Type B pancreatic cell (in vitro differentiated cells): ENCODE measurements at places on chromosomes 1 and 21.

DNA sequence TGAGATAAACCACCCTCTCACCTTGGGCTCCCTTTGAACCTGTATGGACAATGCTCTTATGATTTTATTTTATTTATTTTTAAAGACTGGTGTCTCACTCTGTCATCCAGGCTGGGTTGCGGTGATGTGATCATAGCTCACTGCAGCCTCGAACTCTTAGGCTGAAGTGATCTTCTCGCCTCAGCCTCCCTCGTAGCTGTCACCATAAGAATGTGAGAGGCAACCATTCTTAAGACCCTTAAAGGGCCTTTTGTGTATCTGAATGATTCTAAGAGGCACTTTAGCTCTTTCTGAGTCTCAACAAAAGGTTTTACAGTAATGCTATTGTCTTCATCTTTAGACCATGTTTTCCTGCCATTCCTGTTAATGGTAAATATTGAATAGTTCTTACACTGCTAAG is 67.0 kb downstream of the IVNS1ABP start:
- DNase-seq = no peak

GRCh38 chr1:92934395-92935378 is 26.6 kb downstream of the DIPK1A start:
- DNase-seq = no peak

DNA sequence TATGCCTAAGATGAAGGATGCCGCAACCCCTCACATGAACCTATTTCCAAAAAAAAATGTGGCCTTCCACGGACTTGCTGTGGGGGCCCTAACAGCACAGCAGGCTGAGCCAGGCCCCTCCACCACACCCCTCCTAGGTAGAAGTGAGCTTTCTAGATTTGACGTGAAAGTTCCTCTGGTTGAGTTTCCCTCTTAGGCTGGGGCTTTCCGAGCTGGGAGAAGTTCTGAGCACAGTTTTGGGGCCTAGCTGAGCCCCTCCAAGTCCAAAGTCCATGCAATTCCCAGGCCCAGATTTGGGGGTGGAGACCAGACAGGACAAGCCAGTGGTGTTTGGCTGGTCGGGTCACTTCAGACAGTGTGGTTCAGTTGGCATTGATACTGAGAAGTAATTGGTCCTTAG is 13.8 kb upstream of the PHLDA3 start:
- DNase-seq = no peak

GRCh38 chr1:201842472-201843027 is 13.6 kb downstream of the IPO9 start:
- DNase-seq = no peak

GRCh38 chr1:168582688-168583336 is 6.4 kb downstream of the XCL1 start:
- no peak for DNase-seq

- DNase-seq = peak; percentile 64
Measured at GRCh38 chr1:109630081-109630897, 10.7 kb downstream of the AMPD2 start.

DNA sequence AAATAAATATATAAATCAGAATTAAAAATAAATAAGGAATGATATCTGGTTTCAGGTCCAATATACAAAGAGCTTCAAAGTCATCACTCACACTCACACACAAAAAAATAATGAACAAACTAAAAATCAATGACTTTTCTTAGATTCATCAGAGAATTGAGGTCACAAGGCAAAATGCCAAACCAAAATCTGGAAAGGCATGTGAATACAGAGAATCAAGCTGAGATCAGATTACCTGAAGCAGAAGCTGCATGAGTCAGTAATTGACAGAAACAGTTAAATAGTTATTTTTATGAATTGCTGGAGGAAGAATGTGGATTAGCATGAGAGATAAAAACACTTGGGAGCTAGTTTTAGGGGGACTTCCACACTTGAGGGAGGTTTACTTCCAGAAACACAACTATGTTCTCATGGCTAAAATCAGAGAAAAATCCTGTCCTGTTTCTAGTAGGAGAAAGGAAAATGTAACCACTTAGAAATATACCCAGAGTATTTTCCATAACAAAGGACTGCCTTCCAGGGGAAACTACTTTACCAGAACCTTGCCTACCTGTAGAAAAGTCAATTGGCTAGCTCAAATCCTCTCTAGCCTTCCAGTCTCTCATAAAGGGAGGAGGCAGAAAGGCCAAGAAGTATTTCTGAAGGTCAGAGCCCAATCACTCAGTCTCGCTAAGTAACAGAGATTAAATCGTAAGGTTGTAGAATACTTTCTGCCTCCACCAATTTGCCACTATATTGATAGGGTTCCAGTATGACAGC is 536.6 kb upstream of the NR5A2 start:
- no peak for DNase-seq

DNA sequence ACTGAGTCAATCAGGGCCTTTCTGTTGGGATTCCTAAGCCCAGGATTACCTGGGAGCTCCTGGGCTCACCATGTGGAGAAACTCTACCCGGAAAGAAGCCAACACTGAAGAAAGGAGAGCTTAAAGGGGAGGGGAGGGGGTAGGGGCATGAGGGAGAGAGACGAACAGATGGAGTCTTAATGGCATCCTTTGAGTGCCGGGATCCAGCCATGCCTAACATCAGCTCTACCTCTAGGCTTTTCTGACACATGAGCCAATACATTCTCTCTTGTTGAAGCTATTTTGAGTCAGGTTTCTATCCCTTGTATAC is 75.0 kb downstream of the NPHP4 start:
- no peak for DNase-seq

DNA sequence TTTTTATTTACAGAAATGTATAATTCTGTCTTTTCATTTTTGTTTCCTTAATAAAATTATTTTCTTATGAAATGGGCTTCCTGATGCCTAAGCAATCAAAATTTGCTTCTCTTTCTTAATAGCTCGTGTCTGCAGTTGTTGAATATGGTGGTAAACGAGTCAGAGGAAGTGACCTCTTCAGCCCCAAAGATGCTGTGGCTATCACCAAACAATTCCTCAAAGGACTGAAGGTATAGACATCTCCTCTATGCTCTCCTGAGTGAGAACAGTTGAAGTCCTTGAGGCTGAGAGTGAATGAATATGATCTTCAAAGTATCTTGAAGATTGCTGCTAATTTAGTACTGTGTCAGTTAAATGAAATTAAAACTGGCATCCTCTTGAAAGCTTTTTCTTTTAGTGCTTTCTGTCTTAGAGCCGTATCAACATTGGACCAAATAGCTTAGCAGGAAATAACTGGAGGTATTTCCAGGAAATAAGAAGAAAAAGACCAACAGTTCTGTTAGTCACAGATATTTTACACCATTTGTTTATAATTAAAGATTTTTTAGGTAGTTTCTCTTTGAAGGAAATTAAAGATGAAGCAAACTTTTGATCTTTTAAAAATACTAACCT is 24.7 kb downstream of the VPS45 start:
- DNase-seq = no peak

- DNase-seq = no peak
Measured at GRCh38 chr1:208053661-208054060, 142.7 kb upstream of the CD34 start.

DNA sequence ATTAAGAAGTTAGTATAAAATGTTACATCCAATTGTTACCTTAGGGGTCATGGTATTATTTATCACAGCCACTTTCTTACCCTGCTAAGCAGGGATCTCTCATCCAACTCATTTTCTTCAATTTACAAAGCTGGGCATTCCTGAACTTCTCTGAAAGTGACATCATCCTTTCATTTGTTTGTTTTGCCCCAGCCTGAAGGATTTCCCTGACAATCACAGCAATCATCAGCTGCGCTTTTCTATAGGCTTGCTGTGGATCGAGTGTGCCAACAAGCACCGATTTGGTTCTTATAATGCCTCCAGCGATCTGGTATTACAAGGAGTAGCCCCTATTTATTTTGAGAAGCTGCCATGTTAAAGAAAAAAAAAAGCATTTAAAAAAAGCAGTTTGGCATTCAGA is 240.2 kb downstream of the USH2A start:
- DNase-seq = no peak

GRCh38 chr1:70504821-70505193 is 93.7 kb downstream of the CTH start:
- DNase-seq = no peak

- DNase-seq = no peak
Measured at GRCh38 chr1:54327386-54328065, 78.7 kb downstream of the SSBP3 start.

DNA sequence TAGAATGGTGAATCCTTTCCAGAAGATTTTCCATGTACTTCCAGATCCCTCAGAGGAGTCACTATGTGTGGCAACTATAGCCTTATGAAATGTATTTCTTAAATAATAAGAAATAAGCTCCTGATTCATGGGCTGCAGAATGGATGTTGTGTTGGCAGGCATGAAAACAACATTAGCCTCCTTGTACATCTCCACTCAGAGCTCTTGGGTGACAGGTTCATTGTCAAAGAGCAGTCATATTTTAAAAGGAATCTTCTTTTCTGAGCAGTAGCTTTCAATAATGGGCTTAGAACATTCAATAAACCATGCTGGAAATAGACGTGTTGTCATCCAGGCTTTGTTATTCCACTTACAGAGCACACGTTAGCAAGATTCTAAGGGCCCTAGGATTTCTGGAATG is 96.6 kb downstream of the CDC7 start:
- no peak for DNase-seq

- peak; percentile 37 for DNase-seq
Measured at GRCh38 chr1:162384116-162384515, 2.6 kb downstream of the C1orf226 start.

- DNase-seq = no peak
Measured at GRCh38 chr1:181133441-181133951, 45.0 kb downstream of the IER5 start.

- DNase-seq = no peak
Measured at GRCh38 chr1:197843401-197843800, 59.0 kb upstream of the C1orf53 start.
